Epithelial cell of umbilical artery (primary cell): ENCODE measurements at places on chromosomes 5 and 9. TPM values are rescaled to one million over a fixed set of nuclear protein-coding genes. Genes with fewer than 3 reads are reported as not detected.

SH2D3C gene
- total RNA-seq: 40.4 and 57.2 TPM in 2 replicates

ROPN1L gene
- total RNA-seq: 0.30 and 0.32 TPM in 2 replicates

RIMOC1 gene
- total RNA-seq: 11.0 and 19.3 TPM in 2 replicates

FRRS1L gene
- not detected in 2 replicates for total RNA-seq
